ENCODE measurements at places on chromosomes 12 and 14.

GRCh38 chr12:40650038-40650704 lies 42.1 kb upstream of the CNTN1 start:
- no peak for DNase-seq

DNA sequence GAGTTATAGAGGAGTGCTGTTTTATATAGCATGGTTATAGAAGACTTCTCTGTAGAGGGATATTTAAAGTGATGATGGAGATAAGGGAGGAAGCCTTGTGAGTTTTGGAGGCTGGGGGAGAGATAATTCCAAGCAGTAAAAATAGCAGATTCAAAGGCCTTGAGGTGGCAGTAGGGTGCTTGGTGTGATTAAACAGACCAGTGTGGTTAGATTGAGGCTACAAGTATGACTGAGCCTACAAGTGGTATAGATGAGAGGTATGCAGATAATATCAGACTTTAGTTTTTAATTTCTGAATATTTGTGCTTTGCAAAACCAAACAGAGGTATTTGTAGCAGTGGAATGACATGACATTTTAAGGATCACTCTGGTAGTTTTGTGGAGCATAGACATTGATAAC lies 20.3 kb downstream of the FANCM start:
- DNase-seq = no peak

- DNase-seq = no peak
Observed at GRCh38 chr12:128353301-128353700, 86.3 kb downstream of the TMEM132C start.

- no peak for DNase-seq
Observed at GRCh38 chr12:48601013-48601756, 31.3 kb upstream of the LALBA start.

DNA sequence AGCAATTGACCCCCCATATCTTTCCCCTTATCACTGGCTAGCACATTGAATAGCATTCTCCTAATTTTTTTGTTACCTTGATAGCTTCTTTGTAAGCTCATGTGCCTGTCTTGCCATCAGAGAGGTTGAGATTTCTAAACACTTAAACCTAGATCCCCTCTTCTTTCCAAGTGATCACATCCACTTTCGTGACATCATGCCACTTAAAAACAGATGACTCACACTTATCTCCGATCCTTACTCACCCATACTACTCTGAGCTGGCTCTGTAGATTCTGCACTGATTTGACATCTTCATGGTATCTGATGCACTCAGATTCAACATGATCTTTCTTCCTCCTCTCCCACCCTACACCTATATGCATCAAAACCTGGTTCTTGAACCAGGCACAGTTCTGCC lies 10.5 kb downstream of the GPR137C start:
- no peak for DNase-seq

- no peak for DNase-seq
Observed at GRCh38 chr14:64541261-64541971, 875 bp downstream of the HSPA2 start.

GRCh38 chr12:79848339-79848738 lies 86.6 kb downstream of the PPP1R12A start:
- no peak for DNase-seq

DNA sequence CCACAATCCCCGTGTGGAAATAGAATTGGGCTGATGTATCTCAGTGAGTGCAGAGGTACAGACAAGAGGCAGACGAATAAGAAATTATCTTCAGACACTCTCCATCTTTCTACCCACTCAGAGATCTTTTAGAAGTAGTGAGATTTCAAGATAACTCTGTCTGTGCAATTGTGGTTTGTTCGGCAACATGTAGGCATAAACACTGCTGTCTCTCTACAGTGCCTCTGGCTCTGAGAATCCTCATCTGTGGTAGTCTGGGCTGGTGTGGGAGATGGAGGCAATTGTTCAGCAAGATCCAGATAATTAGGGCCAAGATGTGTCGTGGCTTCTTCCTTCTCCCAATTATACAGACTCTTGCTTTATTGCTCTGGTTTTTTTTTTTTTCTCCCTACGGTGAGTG lies 3.1 kb downstream of the HOXC13 start:
- no peak for DNase-seq

- DNase-seq = no peak
Observed at GRCh38 chr12:22738945-22739344, 114.0 kb downstream of the ETNK1 start.
